ENCODE measurements at places on chromosomes 3 and 15.

DNA sequence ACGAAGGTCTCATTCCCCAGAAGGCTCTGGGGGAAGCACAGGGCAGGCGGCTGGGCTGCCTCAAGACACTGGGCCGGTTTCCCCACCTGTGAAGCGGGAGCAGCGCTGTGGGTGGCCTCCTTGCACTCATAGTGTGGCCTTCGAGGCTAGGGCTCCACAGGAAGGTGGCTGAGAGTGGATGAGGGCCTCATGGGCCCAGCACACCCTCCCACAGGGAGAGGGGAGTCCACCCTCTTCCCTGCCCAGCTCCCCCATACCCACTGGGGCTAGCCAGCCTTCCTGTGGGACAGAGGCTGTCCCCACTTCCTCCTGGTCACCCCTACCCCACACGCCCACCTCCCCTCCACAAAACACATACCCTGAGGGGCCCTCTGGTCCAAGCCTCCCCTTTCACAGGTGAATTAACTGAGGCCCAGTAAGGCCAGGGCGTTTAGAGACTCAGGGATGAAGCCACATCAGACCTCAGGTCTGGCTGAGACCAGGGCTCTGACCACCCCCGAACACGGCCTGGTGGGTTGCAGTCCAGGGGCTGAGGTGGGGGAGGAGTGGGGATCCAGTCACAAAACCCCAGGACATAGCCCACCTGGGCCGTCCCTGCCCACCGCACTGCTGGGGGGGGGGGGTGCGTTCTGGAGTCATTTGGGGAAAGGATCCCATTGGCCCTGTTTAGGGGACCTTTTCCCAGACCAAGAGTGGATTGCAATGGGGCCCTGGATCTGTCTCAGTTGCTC, 1.1 kb downstream of the ANPEP start:
- DNase-seq = no peak

DNA sequence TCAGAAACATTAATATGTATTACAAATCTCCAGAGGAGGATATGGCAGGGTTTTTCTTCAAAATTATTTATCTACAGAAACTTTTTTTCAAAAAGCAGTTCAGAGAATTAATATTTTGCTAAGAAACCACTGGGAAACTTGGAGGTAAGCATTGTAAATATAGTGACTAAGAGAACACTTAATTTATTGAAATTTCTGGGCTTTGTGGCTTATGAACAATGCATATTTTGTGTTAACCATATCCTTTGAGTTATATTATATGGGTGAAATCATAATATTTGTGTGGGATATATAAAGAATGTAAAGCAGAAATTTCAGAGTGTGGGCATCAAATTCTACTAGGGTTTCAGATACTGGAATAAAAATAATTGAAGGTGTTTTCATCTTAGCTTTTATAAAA, 1059.2 kb downstream of the ZPLD1 start:
- DNase-seq = no peak

- no peak for DNase-seq
Observed at GRCh38 chr3:42273361-42273760, 7.4 kb upstream of the CCK start.

DNA sequence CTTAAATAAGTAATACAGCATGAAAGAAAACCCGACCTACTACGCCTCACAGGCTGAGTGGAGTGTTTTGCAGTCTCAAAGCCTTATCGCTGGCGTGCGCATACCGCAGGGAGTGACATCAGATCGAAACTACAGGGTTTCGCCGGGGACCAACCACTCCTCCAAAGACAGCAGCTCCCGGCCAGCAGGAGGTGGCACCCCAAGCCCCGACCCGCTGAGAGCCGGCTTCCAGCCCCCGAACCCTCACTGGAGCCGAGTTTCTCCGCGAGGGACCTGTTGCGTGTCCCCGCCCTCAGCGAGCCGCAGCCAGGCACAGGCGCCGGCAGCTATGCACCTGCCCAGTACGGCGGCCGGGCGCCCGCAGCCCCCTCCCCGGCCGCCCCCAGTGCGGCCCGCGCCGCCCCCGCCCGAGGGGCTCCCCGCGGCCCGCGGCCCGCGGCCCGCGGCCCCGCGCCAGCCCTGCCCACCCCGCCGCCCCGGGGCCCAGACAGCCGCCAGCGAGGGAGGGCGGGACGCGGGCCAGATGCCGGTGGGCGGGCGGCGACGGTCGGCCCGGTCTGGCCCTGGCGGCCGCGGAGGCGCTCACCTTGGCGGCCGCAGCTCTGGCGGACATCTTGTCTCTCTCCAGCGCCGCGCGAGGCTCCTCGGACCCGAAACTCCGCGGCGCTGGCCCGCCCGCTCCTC, 710 bp downstream of the TJP1 start:
- no peak for DNase-seq

DNA sequence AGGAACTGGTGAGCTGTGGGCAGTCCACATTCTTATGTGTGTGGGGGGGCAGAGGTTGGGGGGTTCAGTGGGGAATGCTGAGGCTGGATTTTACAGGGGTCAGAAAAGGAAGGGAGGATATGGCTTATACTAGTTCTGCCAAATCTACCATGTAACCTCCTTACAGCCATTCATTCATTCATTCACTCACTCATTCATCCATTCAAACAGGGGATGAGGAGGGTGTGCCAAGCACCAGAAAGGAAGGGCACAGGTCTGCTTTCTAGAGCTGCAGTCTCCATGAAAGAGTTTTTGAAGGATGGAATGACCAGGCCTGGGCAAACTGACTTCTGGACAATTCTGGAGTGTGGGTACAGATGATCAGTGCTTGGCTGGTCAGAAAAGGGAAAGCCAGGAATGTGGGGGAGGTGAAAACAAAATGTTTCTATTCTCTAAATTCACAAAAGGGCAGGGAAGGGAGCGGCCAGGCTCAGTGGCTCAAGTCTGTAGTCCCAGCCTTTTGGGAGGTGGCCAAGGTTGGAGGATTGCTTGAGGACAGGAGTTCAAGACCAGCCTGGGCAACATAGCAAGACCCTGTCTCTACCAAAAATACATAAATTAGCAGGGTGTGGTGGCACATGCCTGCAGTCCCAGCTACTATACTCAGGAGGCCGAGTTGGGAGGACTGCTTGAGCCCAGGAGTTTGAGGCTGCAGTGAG, 49.2 kb upstream of the C15orf39 start:
- no peak for DNase-seq

DNA sequence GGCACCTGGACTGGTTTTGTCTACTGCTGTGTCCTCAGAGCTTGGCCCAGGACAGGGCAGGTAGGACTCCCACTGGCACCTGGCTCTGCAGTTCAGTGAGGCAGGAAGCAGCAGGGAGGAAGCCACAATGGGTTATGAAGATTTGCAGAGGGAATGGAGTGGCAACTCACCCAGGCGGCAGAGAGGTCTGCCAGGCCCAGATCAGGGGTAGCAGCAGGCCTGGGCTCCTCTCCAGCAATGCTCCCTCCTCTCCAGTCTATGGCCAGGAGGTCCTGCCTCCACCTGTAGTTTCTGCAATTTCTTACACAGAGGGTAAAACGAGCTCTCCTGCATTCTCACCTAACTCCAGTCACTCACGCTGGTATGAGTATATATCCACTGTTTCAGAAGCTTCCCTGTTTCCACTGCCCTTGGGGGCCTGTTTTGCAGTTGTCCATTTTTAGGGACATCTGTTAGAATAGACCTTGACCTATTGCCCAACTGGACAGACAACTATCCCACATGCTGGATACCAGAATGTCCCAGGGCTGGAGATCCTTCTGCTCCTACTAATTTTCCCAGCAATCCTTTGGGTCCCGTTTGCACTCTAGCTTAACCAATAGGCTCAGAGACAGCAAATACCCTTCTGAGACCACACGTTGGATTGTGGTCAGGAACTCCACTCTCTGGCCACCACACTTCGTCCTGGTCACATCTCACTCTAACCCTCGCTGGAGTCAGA, 35.2 kb downstream of the HMCES start:
- DNase-seq = no peak

GRCh38 chr15:70357453-70357852, 259.7 kb upstream of the TLE3 start:
- no peak for DNase-seq

- DNase-seq = no peak
Observed at GRCh38 chr15:49898097-49898496, 220.9 kb downstream of the ATP8B4 start.

- no peak for DNase-seq
Observed at GRCh38 chr15:37103475-37104423, 3.4 kb upstream of the MEIS2 start.

Data from stimulated activated CD4-positive, alpha-beta T cell treated with anti-CD3 and anti-CD28 coated beads, TNF-alpha, amount 100 ng/mL, for 48 hours (primary cell).